ENCODE measurements at places on chromosomes 6 and 20. TPM values are rescaled to one million over a fixed set of nuclear protein-coding genes. Genes with fewer than 3 reads are reported as not detected.

GRCh38 chr6:109690373-109690736, 647 bp downstream of the AK9 start:
- H3K27me3 ChIP-seq: no peaks in the 10 kb centered on the region
- H3K36me3 ChIP-seq: no peaks in the 10 kb centered on the region
- DNase-seq: peak; percentile 32
- H3K4me3 ChIP-seq: peak overlapping the region; percentile 64

- no peak for DNase-seq
- no peak overlapping the region for H3K4me3 ChIP-seq
- H3K4me1 ChIP-seq: no peaks in the 10 kb centered on the region
- no peaks in the 10 kb centered on the region for H3K36me3 ChIP-seq
- no peaks in the 10 kb centered on the region for H3K27me3 ChIP-seq
Measured at GRCh38 chr6:91105532-91105931, 518.7 kb upstream of the MAP3K7 start.

- DNase-seq: peak; percentile 88
- peaks cover 65% of the 10 kb centered on the region for H3K4me1 ChIP-seq
- H3K27ac ChIP-seq: peak overlapping the region; percentile 32
- peaks cover 60% of the 10 kb centered on the region for H3K36me3 ChIP-seq
Measured at GRCh38 chr6:7238900-7239589, 74.0 kb downstream of the SSR1 start.

DNA sequence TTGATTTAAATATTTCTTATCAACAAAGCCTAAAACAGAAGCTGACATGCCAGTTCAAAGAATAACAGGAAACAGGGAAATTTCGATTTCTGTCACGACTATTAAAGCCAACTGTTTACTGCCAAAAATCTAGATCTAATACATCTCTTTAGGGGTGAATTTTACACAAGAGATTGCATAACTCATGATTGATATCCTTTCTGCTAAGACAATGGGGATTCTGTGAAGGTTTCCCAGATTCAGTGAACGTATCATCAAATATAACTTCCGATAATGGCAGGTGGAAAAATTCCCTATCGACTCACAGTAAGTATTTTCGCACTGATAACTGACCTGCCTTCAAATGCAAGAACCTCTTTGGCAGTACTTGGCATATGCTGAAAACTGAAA, 42.9 kb downstream of the NHSL1 start:
- H3K27ac ChIP-seq: no peak overlapping the region
- no peak for DNase-seq
- H3K4me1 ChIP-seq: peaks cover 6% of the 10 kb centered on the region
- no peaks in the 10 kb centered on the region for H3K27me3 ChIP-seq

DNA sequence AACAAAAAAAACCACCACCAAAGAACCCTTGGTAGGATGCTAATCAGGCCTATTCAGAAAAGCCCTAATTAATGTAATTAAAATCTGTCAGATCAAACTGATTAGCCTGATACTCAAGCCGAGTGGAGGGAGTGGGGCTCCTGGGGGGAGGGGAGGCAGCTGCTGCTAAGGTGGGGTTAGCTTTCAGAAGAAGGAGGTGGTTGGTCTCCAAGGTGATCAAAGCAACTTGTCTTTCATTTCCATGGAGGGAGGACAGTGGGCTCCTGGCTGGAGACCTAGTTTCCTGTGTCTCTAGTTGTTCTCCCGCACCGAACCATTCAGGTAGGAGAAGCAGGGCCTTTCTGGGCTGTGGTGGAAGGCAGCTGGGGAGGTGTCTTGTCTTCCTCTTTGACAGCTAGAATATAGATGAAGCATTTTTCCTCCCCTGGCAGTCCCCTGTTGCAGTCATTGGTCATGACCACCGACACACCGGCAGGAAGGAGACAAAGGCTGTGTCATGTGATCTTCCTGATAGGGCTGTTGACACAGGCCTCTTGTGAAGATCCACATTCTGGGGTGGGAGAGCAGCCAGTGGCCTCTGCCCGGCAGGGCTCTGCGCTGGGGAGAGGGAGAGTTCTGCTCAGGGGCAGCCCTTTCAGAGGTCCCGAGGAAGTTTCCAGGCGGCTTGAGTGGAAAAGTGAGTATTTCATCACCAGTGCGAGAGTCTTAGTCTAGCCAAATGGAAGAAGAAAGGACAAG, 39.9 kb upstream of the PRDM1 start:
- no peak overlapping the region for H3K27ac ChIP-seq
- H3K27me3 ChIP-seq: peaks cover 17% of the 10 kb centered on the region
- H3K36me3 ChIP-seq: no peaks in the 10 kb centered on the region
- no peak for DNase-seq
- H3K4me3 ChIP-seq: no peak overlapping the region
- no peaks in the 10 kb centered on the region for H3K4me1 ChIP-seq

- H3K27ac ChIP-seq: no peak overlapping the region
- no peaks in the 10 kb centered on the region for H3K4me1 ChIP-seq
- no peak overlapping the region for H3K4me3 ChIP-seq
- no peaks in the 10 kb centered on the region for H3K36me3 ChIP-seq
Measured at GRCh38 chr6:37230104-37230503, 27.5 kb upstream of the TBC1D22B start.

DNA sequence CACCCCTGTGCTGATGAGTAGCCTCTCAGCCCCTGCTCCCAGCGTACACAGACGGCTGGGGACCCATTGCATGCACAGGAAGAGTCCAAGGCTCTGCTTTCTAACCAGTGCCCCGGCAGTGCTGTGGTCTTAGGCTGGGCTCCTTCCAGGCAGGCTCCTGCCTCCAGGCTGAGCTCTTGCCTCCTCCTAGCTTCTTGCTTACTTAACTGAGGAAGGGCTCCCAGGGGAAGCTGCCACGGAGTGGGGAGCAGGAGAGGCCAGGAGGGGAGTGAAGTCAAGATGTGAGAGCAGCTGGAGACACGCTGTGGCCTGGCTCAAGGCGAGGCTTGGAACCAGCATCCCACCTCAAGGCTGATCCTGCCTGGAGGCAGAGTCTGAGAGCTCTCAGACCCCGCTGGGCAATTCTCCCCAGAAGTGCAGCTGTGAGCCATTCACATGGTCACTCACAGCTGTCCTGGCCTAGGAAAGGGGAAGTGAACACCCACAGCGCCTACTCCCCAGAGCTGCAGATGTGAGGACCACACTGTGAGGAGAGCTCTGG, 141.0 kb downstream of the TBXT start:
- no peak overlapping the region for H3K4me3 ChIP-seq
- H3K27me3 ChIP-seq: no peaks in the 10 kb centered on the region
- DNase-seq: peak; percentile 48
- H3K4me1 ChIP-seq: no peaks in the 10 kb centered on the region

DNA sequence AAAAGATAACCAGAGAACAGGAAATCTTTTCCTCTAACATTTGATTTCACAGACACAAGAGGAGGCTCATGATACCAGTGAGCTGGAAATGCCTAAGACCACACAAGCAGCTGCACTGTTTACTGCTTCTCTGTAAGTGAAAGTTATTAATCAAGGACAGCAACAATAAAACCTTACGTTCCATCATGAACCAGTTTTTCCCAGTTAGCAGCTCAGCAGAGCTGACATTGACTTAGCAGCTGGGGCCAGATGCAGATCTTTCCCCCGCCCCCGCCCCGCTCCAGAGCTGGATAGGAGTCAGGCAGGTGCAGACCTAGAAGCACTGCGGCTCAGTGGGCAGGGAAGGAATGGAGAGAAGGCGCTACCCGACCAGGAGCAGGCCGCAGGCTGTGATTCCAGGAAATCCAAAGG, 275.2 kb downstream of the GMDS start:
- DNase-seq: no peak
- no peaks in the 10 kb centered on the region for H3K27me3 ChIP-seq
- H3K4me1 ChIP-seq: peaks cover 7% of the 10 kb centered on the region
- no peak overlapping the region for H3K27ac ChIP-seq

- H3K4me3 ChIP-seq: no peak overlapping the region
- H3K36me3 ChIP-seq: peaks cover 43% of the 10 kb centered on the region
- DNase-seq: no peak
- H3K4me1 ChIP-seq: peaks cover 26% of the 10 kb centered on the region
Measured at GRCh38 chr6:36072681-36073080, 45.1 kb downstream of the MAPK14 start.

GRCh38 chr20:1955217-1955616, 38.6 kb downstream of the PDYN start:
- H3K27ac ChIP-seq: no peak overlapping the region
- H3K27me3 ChIP-seq: no peaks in the 10 kb centered on the region
- no peak overlapping the region for H3K4me3 ChIP-seq
- DNase-seq: no peak
- no peaks in the 10 kb centered on the region for H3K4me1 ChIP-seq
- H3K36me3 ChIP-seq: no peaks in the 10 kb centered on the region

GRCh38 chr6:164296411-164296810, 881.9 kb downstream of the QKI start:
- H3K27me3 ChIP-seq: no peaks in the 10 kb centered on the region
- no peaks in the 10 kb centered on the region for H3K4me1 ChIP-seq
- no peak for DNase-seq

GRCh38 chr20:19121463-19121862, 91.0 kb upstream of the SLC24A3 start:
- no peaks in the 10 kb centered on the region for H3K36me3 ChIP-seq
- H3K4me3 ChIP-seq: no peak overlapping the region
- H3K27me3 ChIP-seq: no peaks in the 10 kb centered on the region
- H3K27ac ChIP-seq: no peak overlapping the region

DNA sequence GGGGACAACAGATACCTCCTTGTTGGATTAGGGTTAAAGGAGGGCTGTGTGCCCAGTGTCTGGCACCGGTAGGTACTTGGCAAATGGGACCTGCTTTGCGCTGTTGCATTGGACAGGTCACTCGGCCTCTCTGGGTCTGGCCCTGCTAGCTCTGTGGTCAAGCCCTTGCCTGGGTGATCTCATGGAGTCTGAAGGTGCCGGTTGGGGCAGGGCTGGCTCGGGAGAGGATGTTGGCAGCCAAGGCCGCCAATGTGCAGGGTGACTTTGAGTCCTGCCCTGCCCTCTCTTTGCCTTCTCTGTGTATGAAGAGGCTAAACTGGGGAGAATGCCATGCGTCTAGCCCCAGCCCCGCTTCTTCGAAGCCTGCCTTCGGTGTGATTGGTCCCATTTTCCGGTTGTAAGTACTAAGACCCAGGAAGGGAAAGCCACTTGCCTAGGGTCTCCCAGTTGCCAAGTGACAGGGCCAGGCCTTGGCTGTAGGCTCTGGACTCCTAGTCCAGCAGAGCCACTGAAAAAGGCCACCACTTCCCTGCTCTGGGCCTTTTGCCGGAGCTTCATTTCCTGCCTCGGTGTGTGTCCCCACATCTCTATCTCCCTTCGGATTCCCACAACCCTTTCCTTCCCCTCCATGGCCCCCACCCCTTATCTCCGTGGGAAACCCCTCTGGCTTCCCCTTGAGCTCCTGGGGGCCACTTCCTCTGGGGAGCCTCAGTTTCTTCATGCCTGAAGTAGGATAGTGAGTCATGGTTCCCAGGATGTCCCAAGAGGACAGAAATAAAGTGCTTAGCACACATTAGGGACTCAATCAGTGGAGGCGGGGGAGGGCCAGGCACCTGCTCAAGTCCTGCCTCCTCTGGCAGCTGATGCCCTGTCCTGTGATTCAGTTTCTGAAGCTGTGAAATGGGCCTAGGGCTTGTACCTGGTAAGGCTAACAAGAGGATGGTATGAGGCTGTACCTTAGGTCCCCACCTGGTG, 3.9 kb downstream of the SRC start:
- H3K27me3 ChIP-seq: peaks cover 4% of the 10 kb centered on the region
- no peaks in the 10 kb centered on the region for H3K36me3 ChIP-seq
- H3K27ac ChIP-seq: no peak overlapping the region
- H3K4me1 ChIP-seq: peaks cover 10% of the 10 kb centered on the region
- H3K4me3 ChIP-seq: no peak overlapping the region
- DNase-seq: no peak

DNA sequence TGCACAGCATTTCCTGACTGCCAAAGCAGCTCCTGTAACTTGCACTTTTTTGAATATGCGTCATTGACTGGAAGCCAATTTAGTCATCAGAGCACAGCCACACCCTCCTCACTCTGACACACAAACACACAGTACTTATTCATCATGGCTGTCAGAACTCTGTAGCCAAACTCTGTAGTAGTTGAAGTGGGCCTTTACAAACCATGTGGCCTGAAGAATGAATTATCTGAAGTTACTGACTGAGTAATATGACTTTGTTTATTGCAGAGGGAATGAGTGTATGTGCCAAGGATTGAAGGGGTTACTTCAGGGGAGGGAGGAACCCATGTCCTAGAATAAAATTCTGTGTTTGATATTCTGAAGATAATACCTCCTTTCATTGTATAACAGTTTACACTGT, 102.7 kb downstream of the FIG4 start:
- H3K4me3 ChIP-seq: no peak overlapping the region
- no peak overlapping the region for H3K27ac ChIP-seq
- DNase-seq: no peak
- peaks cover 23% of the 10 kb centered on the region for H3K36me3 ChIP-seq

- no peaks in the 10 kb centered on the region for H3K27me3 ChIP-seq
- no peak overlapping the region for H3K27ac ChIP-seq
- H3K4me3 ChIP-seq: no peak overlapping the region
- no peaks in the 10 kb centered on the region for H3K36me3 ChIP-seq
- H3K4me1 ChIP-seq: peaks cover 24% of the 10 kb centered on the region
Measured at GRCh38 chr20:40766790-40767614, 78.0 kb upstream of the MAFB start.

- no peak for DNase-seq
- H3K36me3 ChIP-seq: no peaks in the 10 kb centered on the region
- H3K27me3 ChIP-seq: peaks cover 53% of the 10 kb centered on the region
- no peak overlapping the region for H3K4me3 ChIP-seq
Measured at GRCh38 chr20:59385480-59385879, 85.1 kb downstream of the EDN3 start.

DNA sequence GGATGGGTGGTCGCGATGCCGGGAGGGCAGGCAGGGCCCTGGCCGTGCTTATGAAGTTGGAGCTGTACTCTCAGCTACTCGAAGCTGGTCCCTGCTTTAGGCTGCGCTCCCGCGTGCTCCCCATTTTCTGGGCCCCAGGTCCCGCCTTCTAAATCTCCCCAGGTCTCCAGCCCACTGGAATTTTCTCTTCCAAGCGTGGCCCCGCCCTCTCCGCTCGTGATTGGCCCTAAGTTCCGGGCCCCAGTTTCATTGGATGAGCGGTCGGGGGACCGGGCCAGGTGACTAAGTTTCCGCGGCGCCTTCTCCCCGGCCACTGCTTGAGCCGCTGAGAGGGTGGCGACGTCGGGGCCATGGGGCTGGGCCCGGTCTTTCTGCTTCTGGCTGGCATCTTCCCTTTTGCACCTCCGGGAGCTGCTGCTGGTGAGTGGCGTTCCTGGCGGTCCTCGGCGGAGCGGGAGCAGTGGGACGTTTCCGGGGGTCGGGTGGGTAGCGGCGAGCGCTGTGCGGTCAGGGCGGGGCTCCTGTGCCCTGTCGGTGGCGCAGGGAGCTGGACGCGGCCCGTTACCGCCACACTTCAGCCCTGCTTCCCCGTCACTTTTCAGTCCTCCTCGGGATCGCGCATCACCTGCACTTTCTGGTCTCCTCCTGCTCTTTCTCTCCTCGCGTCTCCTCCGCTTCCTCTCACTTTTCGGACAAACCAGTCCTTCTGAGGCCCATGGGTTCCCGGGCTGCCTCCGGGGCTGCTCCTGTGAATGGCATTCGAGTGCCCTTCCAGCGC, at the start of gene MICA:
MICA (plus strand) TSS at position 313 of the 778 bp plus-strand sequence; CDS start at position 351, 38 bp downstream.
- peak within 1 kb of the TSS; percentile 92 for H3K4me3 ChIP-seq
- peaks cover 54% of the 10 kb centered on the region for H3K4me1 ChIP-seq
- H3K27ac ChIP-seq: peak within 1 kb of the TSS; percentile 97
- H3K36me3 ChIP-seq: no peaks in the 10 kb centered on the region
- peak; percentile 92 for DNase-seq

CSE1L gene
- 41.5 TPM for total RNA-seq

NMBR gene
- not detected for total RNA-seq

MUC22 gene
- total RNA-seq: 0.64 TPM

RPS6KA2 gene
- total RNA-seq: 63.2 TPM

ESR1 gene
- 1.3 TPM for total RNA-seq

C20orf204 gene
- total RNA-seq: 0.11 TPM

KAT14 gene
- total RNA-seq: 8.9 TPM

MUC21 gene
- not detected for total RNA-seq

Data from heart right ventricle (tissue), 16 donors.